Stimulated activated CD8-positive, alpha-beta memory T cell treated with anti-CD3 and anti-CD28 coated beads, Interleukin-4, amount 100 ng/mL, for 24 hours (primary cell): ENCODE measurements at places on chromosomes 1 and 21.

DNA sequence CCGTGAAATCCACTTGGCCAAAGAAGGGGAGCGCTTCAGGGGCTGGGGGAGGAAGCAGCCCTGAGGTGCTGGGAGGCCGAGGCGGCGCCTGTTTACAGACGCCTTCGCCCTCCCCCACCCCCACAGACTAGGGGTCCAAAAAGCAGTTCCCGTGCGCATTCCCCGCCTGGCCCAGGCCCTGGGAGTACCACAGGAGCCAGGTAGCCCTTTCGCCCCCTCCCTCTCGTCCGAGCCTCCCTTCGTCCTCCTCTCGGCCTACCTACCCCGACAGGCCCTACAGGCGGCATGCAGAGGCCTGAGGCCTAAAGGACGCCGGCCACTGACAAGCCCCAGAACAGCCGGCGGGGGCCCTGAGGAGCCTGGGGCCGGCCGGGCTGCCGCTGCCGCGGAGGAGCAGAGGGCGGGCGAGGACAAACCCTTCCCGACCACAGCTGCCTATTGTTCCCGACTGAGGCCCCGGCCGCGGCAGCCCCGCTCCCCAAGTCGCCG is 522 bp downstream of the RC3H1 start:
- DNase-seq: peak; percentile 26

- no peak for DNase-seq
Measured at GRCh38 chr1:62967031-62967430, 183.1 kb downstream of the ATG4C start.

- DNase-seq: no peak
Measured at GRCh38 chr1:244989813-244990212, 125.5 kb upstream of the HNRNPU start.

GRCh38 chr1:35470977-35471613 is 86.1 kb downstream of the KIAA0319L start:
- DNase-seq: no peak

DNA sequence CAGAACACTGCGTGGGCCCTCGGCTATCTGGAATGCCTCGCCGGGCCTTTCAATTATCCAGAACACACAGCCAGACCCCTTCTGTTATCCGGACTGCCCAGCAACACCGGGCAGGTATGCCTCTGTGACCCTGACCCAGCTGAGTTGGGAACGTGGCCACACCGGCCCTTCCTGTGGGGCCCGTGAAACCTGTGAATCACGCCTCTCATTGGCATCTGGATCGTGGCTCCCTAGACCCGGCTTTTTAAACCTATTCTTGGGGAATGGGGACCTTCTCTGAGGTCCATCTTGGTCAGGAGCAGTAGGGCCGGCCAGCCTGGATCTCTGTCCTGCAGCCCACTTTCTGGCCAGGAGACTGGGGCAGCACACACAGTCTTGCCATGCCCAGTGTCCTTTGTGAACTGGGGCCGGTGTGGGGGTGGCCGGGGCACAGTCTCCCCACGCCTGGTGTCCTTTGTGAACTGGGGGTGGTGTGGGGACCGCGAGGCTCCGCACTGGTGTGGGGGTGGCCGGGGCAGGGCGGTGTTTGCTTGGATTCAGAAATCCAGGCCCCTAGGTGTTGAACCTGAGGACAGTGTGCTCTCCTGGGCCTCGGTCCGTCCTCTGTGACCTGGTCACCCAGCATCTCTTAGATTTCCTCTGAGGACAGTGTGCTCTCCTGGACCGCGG is 11.1 kb downstream of the COL18A1 start:
- DNase-seq: no peak

DNA sequence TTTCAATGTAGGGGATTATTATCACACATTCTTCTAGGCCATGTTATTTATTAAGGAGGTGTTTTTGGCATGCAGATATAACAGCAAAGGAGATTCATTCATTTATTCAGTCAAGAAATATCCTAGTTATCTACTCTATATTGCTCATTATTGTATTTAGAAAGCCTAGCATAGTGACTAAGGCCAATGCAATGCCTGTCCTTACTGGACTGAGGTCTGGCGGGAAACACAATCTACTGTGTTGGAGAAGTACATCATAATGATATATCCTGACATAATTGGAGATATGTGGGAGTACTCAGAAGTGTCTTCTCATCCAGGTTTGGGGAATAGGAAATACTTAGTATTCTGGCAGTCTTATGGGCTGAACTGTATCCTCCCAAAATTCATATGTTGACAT is 421.5 kb upstream of the USP24 start:
- DNase-seq: no peak

- no peak for DNase-seq
Measured at GRCh38 chr1:9675393-9675792, 23.9 kb downstream of the PIK3CD start.

DNA sequence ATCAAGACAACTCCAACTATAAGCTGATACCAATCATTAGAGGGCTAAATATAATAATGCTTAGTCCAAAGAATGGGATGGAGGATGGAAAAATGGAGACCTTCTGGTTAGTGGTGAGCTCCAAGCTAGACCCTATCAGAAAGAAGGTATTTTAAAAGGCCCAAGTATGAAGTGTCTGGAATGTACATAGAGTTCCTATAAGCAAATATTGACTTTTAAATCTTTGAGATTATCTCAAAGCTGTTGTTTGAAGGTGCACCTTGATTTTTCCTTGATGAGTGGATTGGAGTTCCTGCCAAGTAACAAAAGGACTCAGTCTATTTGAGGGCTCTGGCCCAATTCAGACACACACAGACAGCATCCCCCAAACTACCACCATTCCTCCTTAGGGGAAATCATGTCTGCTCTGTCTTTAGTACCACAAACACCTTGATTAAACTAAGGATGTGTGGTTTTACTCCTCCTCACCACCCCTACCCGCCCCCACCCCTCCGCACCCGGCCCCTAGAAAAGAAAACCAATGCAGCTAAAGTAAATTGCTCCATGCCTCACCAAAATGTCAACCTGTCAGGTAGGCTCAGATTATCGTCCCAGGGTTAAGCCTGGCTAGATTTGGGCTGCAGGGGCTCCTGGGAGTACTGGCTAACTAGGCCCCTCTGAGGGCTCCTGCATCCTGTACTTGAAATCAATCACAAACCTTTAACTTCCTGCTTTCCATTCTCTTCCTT is 59.4 kb downstream of the CDC7 start:
- no peak for DNase-seq

DNA sequence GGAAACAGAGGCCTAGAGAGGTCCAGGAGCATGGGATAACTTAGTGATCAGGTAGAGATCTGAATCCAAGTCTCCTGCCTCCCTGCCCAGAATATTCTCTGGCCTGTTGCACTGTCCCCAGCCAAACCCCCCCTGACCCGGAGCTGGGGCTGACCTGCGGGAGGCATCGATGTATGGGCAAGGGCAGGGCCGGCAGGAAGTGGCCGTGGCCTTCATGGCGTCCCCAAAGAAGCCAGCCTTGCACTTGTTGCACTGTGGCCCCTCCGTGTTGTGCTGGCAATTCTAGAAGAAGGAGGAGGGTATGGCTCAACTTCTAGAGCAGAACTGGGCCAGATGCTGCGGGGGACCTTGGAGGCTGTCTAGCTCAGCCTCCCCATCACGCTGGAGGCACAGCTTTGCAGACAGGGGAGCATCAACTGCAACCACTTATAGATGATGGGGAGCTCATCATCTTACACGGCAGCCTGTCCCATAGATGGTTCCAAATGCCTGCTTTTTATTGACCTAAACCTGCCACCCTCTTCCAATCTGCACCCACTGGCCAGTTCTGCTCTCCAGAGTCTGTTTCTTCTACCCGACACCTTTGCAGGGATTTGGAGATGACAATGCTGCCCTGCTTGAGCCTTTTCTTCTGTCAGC is 58.2 kb downstream of the HSPG2 start:
- DNase-seq: no peak

- no peak for DNase-seq
Measured at GRCh38 chr1:232699814-232700213, 69.9 kb upstream of the SIPA1L2 start.

DNA sequence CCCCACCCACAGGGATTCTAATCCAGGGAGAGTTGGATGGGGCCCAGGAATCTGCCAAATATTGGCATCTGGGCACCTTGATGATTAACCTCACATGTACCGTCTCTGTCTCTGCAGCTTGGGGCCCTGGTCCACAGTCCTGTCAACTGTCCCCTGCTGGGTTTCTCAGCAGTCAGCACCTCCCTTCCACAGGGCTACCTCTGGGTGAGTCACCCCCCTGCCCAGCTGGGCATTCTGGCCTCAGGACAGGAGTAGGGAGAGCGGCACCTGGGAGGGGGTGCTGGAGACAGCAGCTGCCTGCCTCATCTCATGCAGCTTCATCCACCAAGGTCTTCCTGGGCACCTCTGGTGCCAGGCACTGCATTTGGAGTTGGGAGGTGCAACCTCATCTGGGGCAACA is 100.6 kb upstream of the ACTL8 start:
- DNase-seq: no peak

DNA sequence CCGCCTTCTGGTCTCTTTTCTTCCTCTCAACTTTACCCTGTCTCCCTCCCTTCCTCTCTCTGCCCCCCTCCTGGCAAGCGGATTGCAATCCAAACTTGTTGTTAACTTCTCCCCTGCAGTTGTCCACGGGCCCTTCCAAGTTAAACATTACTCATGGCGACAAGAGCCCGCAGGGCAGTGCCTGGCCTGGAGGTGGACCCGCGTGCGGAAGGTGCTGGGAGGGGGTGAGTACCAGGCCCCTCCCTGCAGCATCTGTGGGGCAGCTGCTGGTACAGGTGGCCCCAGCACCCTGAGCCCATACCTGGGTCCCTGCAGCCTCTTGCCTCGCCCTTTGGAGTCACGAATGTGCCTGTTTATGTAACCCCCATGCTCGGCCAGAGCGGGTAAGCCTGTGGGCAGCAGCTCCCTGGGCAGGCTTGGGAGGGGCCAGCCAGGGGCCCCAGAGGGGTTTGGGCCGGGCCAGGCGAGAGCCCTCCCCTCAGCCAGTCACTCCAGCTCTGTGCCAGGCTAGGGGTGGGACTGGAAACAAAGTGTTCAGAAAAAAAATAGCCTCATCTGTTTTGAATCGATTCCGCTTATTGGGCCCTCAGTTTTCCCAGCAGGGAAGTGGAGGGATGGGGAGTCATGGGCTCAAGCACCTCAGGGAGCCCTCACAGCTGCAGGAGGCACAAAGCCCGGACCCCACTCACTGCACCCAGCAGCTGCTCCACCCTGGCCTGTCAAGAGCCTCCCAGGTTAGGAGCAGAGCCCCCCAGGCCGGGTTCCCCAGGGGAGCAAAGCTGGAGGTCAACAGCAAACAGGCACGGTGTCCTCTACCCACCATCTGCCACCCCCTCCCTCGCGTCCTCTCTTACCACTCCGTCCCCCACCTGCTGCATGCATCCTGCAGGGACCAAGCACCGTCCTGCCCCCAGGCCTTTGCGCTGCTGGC is 14.0 kb upstream of the FAAP20 start:
- DNase-seq: no peak

DNA sequence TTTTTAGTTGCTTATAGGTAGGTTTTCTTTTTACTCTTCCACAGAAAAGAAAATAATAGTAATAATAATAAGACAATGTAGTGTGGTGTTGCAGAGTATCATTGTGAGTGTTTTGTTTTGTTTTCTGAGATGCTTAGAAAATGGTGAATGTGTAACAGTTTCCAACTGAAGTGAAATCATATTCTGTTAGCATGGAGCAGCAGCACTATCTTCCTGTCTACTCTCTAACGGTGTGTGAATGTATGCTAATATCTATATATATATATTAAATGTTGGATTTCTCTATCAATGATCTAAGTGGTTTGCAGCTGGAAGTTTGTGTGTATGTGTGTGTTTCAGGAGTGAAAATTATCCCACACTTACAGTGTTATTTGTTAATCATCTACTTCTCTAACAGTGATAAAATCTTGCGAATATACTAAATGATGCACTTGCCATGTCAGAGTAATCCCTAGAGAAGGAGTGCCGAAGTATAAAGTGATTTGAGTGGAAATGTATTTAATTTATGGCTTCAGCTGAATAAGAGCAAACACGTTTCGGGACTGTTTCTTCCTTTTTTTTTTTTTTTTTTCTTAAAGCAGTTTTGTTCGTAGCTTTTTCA is 377 bp downstream of the SAMD13 start:
- no peak for DNase-seq

- no peak for DNase-seq
Measured at GRCh38 chr1:214762902-214763301, 159.9 kb downstream of the CENPF start.

DNA sequence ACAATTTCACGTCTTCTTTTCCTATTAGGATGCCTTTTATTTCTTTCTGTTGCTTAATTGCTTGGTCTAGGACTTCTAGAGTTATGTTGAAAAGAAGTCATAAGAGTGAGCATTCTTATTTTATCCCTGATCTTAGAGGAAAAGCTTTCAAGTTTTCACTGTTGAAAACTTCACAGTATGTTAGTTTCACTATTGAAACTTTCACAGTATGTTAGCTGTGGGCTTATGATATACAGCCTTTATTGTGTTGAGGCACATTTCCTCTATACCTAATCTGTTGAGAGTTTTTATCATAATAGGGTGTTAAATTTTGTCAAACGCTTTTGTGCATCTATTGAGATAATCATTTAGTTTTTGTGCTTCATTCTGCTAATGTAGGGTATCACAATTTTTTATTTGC is 227.1 kb downstream of the LHX8 start:
- DNase-seq: no peak

GRCh38 chr1:247060771-247061170 is 17.8 kb downstream of the ZNF670 start:
- DNase-seq: no peak

GRCh38 chr1:53704304-53704703 is 34.7 kb downstream of the GLIS1 start:
- DNase-seq: no peak

DNA sequence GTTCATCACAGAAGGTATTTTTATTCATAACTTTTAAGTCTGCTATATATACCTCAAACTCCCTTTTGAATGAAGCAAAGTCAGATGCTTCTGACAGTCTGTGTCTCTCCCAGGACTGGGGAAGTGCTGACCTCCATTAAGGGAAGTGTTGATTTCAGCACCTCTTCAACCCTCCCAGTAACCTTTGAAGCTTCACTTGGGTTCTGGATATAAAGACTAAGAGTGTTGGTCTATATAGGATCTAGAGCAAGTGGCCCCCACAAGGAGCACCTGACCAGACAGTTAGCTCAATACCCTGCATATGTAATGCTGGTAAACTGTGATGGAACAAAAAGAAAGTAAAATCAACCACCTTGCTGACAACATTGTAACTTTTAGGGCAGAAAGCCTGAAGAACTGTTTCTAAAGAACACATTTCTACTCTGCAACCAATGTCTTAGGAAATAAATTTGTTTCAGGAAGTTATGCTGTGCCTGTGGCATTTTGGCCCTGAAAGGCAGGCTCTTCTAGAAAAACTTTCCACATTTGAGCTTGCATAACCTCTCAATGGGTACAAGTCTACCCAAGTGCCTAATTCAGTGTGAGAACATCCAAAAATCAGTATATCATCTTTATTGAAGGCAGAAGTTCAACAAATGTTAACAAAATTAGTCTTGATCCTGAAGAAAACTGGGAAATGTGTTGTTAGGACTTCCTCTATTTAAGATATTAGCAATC is 865 bp upstream of the PTPN22 start:
- DNase-seq: no peak

- no peak for DNase-seq
Measured at GRCh38 chr1:162366671-162367070, 10.0 kb downstream of the SPATA46 start.
